ENCODE measurements at places on chromosomes 1 and 21.

DNA sequence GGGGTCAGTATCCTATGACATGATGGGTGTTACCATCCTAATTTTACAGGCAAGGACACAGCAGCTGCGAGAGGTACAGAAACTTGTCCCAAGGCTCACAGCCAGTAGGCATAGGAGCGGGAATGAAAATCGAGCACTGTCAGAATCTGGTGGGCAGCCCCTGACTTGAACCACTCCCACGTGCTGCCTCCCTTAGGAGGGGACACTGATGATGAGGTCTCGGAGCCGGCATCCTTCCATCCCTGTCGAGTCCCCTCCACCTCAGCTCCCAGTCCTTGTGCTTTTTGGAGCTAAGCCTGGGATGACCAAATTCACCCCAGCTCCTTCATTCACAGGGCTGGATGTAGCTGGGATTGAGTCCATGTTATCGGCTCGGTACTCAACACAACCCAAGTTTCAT lies 49.0 kb downstream of the B3GALT5 start:
- no peak for DNase-seq

GRCh38 chr1:16151196-16151994 lies 4.5 kb downstream of the EPHA2 start:
- DNase-seq, result no peak

GRCh38 chr1:86508583-86508969 lies 38.3 kb upstream of the CLCA4 start:
- DNase-seq, result no peak

DNA sequence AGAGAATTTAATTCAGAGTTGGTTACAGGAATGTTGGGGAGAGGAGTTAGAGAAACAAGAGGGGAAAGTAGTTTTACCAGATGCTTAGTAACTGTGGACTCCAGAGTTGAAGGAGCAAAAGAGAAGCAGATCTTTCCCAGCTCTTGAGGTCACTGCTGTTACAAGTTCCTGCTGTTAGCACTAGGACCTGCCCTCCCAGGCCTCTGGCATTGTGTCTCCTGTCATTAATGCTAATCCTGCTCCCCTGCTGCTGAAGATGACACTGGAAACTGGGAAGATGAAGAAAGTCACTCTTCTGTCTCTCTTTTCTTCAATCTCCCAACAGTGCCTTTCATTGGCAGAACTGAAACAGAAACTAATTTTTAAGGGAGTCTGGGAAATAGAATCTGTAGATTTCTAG lies 845.6 kb downstream of the ADGRL2 start:
- no peak for DNase-seq

- DNase-seq, result no peak
These were observed 25.9 kb downstream of the FGGY start for GRCh38 chr1:59322814-59323213.

DNA sequence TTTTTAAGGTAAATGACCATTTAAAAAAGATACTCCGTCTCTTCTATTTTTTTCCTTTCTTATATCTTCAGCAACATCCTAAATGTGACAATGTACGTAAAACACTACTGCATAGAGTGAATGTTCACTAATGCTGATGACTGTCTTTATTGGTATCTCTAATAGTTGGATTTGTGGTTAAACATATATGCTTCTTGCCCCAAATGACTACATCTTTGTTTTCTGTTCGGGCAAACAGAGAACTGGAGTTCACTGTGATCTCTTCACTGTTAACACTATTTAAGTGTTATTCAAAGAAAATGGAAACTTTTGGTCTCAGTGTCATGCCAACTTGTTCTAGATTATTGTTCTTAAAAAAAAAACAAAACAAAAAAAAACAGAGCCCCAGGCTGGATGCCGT lies 109.4 kb downstream of the KIF26B start:
- DNase-seq, result no peak

- DNase-seq, result peak; percentile 39
These were observed 32.1 kb downstream of the CD247 start for GRCh38 chr1:167486090-167486824.

- DNase-seq, result no peak
These were observed 448.5 kb downstream of the NUF2 start for GRCh38 chr1:163770265-163770664.

- no peak for DNase-seq
These were observed 738.8 kb downstream of the PTPRU start for GRCh38 chr1:29975036-29975694.

DNA sequence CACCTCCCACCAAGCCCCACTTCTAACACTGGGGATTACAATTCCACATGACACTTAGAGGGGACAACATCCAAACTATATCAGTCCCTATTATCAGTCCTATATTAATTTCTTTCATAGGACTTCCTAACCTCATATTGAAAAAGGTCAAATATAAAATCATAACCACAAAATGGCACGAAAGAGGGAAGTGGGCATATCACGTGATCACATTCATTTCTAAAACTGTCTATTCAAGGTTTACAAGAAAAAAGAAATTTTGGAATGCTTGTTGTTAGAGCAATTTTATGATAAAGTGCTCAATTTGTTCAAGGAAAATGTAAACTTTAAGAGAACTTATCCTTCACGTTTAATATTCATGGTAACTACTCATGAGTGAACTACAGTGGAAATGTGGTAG lies 13.2 kb upstream of the CDC7 start:
- DNase-seq, result no peak

- DNase-seq, result no peak
These were observed 85.5 kb upstream of the KIAA0040 start for GRCh38 chr1:175277783-175278733.

- DNase-seq, result no peak
These were observed 80.1 kb downstream of the SH3BGR start for GRCh38 chr21:39531840-39532239.

- DNase-seq, result no peak
These were observed 229.7 kb upstream of the FMN2 start for GRCh38 chr1:239861985-239862384.

DNA sequence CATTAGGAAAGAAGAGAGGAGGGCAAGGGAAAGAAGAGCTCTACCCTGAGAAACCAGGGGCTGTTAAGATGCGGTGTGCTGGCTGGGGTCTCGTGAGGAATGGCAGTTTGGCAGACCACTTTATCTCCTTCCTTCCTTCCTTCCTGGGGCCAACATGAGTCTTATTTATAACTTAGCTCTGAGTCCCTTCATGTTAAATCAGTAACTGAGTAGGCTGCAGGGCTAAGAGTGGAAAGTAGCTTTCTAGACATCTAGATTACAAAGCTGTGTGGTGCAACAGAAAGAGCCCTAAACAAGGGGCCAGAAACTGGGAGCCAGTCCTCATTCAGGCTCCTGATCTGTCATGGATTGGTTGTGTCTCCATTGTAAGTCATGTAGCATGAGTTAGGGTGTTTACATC lies 135.4 kb upstream of the DUSP10 start:
- DNase-seq, result no peak

DNA sequence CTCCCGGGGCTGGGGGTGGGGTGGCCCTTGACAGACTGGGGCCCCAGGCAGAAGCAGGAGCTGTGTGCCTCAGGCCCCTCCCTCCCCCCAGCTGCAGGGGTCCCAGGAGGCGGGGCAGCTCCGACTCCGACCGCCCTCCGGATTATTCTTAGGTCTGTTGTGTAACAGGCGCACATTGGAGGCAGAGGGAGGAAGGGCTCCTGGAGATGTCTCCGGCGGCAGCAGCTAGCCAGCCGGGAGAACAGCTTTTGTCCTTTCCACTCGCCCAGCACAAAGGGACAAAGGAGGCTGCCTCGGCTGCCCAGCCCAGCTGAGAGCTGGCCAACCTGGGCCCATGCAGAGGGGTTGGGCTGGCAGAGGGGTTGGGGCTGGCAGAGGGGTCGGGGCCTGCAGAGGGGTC lies 29.7 kb upstream of the PLCH2 start:
- DNase-seq, result no peak

GRCh38 chr1:221444346-221444745 lies 297.5 kb downstream of the DUSP10 start:
- no peak for DNase-seq

- DNase-seq, result no peak
These were observed 4.6 kb downstream of the GPSM2 start for GRCh38 chr1:108881369-108881768.

DNA sequence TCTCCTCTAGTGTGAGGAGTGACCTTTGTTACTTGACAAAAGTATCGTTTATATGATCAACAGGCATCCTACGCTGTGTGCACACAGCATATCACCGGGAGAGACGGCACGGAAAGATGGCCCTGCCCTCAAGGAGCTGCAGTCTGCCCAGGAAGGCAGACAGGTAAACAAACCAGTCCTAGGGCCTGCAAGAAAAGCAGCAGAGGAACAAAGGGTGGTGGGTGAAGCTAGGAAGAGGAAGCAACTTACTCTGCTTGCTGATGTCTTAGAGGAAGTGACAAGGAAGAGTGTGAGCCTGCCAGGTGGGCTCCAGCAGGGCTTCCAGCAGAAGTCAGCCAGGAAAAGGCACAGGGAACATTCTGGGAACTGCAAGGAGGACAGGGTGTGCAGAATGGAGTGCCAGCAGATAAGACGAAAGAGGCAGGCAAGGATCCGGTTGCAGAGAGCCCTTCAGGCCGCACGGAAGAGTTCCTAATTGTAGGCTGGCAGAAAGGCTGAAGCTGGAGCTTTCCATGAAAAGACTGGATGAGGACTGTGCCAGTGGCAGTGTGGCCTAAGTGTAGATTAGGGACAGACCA lies 106.7 kb downstream of the SLC45A1 start:
- peak; percentile 71 for DNase-seq

DNA sequence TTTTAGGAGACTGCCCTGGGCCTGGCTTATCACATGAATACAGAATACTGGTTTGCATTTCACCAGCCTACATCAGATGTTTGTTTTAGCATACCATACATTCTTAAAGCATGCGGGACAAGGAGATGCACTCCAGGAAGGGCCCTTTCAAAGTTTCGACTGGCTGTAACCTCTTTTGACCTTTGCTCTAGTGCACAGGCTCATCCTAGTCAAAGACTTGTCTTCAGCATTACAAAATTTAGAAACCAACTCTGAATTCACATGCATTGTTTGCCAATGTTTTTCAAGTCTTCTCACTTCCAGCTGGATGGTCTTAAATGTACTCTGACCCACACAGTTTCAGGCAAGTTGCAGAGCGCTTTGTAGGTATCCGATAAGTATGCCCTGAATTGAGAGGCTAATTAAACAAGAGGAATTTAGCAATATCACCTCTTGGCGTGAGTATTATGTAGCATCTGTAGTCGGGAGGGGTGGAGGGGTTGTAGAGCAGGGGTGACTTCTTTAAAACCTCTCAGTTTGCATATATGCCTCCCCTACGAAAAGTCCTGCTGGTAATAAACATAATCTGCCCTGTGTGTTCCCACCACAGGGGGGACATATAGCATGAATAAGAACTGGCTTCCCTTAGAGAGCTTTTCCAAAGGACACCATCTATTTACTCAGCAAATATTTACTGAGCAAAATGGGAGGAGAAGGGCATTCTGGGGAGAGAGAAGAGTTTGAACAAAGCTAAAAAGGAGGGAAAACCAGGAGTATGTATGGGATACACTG lies 24.4 kb upstream of the AHCYL1 start:
- DNase-seq, result no peak

GRCh38 chr1:5706239-5706638 lies 286.0 kb downstream of the NPHP4 start:
- DNase-seq, result no peak

DNA sequence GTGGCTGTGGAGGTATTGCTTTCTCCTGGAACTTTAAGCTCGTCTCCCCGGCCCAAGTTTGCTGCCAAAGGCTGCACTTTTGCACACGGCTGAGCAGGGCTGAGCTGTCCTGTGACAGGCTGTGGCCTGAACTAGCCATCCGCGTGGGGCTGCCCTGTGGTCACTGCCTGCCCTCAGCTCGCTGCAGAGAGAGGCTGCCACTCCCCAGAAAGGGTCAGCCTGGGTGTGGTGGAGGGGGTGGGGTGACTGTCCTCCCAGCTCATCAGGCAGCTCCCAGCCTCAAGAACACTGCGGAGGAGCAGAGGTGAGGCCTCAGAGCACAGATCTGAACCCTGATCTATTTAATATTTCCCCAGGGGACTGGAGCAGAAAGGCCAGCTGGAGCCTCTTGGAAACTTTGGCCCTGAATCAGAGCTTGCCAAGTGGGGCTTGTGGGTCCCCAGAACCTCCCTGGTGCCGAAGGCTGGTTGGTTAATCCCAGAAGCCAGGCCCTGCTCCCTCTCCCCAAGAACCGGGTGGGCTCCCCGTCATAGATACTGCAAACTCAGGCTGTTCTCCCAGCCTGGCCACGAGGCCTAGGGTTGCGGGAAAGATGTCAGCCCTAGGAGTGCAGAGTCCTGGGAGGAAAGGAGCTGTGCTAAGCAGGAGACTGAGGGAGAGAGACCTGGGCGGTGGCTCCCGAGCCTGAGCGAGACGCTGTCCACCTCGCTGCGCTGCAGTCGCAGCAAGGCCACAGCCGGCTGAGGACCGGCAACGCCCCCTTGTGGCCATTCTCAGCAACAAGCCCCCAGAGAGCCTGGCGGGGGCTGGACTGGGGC lies 125.1 kb upstream of the IPO9 start:
- peak; percentile 78 for DNase-seq

- DNase-seq, result no peak
These were observed 33.3 kb upstream of the RCC2 start for GRCh38 chr1:17472814-17473213.

DNA sequence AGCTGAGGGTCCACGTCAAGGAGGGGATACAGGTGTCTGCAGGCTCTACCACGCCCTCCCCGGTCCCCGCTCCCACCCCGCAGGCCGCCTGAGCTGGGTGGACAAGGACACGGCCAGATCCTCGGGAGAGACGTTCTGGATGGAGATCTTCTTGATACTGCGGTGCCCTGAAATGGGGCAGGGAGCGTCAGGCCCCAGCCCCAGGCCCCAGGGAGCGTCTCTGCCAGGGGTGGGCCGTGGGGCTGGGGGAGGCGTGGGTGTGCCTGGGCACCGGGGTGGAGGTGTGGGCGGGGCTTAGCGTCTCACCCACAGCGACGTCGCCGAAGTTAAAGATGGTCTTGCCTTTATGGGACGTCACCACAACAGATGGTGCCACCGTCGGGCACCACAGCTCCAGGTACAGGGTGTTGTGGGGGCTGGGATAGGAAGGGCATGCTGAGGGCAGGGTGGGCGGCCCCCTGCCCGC lies 7.3 kb upstream of the TMEM52 start:
- no peak for DNase-seq

- DNase-seq, result no peak
These were observed 18.5 kb downstream of the ADORA1 start for GRCh38 chr1:203146042-203146369.

All from activated T-cell treated with anti-CD3 and anti-CD28 coated beads, Interleukin-2, amount 50 U/mL, for 24 hours (primary cell).